ENCODE measurements at places on chromosomes 5 and 9.

- no peak for DNase-seq
Measured at GRCh38 chr9:98038958-98039357, 17.6 kb upstream of the NANS start.

DNA sequence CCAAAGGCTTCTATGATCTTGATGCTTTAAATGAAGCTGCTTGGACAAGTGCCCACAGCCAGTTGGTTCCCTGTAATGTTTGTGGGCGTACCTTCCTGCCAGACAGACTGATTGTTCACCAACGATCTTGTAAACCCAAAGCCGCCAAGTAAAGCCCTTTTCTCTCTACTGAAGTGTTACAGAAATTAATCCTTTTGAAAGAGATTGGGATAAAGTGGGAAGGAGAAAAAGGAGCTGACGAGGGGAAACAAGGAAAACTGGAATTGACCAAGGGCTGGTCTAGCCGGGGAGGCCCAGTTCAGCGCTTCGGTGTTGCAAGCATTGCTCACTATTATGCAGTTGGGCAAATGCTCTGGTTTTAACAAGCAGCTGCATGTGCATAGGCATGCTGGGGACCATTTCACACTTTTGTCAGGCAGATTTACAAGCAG is 53.2 kb downstream of the ZNF474 start:
- DNase-seq, result peak; percentile 81

GRCh38 chr5:95718203-95718602 is 12.9 kb upstream of the RHOBTB3 start:
- DNase-seq, result no peak

DNA sequence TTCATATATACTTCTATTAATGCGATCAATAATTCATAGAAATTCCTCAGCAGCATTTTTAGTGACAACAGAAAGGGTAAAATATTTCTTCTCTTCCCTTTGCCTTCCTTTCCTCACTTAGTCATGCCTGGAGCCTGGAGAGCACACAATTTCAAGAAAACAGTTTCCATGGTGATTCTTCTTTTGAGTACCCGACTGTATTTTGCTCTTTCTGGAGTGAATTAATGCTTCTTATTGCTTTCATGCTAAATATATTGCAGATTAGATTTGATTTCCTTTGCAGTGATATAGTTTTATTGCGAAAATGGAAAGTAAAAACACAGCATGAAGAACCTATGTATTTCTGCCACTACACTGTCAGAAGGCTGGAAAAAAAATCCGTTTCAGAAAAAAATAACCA is 153.5 kb downstream of the PPP2R2B start:
- no peak for DNase-seq

- peak; percentile 86 for DNase-seq
Measured at GRCh38 chr9:114953959-114954358, 23.6 kb upstream of the TNFSF8 start.

- DNase-seq, result no peak
Measured at GRCh38 chr5:142808878-142809598, 38.9 kb downstream of the ARHGAP26 start.

- DNase-seq, result no peak
Measured at GRCh38 chr9:89734600-89735041, 129.8 kb downstream of the GADD45G start.

- no peak for DNase-seq
Measured at GRCh38 chr9:649128-650074, 192.1 kb upstream of the DMRT1 start.

- no peak for DNase-seq
Measured at GRCh38 chr5:27479859-27480258, 441.5 kb upstream of the CDH9 start.

- no peak for DNase-seq
Measured at GRCh38 chr5:172756764-172757393, 14.1 kb downstream of the DUSP1 start.

GRCh38 chr9:106019702-106020101 is 325.4 kb downstream of the TMEM38B start:
- DNase-seq, result no peak

GRCh38 chr5:72556351-72557166 is 49.3 kb upstream of the ZNF366 start:
- DNase-seq, result peak; percentile 83

- no peak for DNase-seq
Measured at GRCh38 chr5:91742550-91742949, 359.4 kb upstream of the ARRDC3 start.

GRCh38 chr9:124286292-124286931 is 28.7 kb downstream of the NEK6 start:
- peak; percentile 47 for DNase-seq

DNA sequence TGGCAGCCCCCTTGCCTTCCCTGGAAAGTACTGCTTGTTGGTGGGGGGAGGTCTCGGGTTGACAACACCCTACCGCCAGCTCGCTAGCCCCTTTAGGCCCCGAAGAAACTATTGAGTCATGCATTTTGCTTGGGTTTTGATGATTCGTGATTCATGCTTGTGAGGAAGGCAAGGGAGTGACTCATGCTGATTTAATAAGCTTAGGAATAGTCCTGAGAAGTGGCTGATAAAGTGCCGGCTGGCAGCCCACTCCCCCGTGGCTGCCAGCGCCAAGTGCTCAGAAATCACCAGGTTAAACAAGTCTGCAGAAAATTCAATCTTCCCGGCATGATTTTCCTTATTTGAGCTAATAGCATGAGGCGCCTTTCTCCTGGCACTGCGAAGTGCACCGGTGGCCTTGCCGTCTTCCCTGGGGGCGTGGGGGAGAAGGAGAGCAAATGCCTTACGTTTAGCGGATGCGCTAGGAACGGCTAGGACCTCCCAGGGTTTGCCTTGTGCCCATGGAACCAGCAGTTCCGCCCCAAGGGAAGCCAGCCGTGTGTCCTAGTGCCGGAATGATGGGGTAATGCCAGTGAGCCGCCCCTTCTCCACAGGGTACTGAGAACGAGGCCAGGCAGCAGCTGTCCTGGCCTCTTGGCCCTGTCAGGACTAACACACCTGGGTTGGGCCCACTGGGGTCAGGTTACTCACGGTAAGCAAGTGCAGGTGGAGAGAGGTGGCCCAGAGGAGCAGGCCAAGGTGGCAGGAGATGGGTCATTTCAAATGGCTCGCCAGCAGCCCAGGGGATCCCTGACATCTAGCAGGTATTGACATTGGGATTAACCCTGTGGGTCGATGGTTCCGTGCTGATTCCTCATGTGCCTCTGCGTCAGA is 151.9 kb downstream of the MACROH2A1 start:
- peak; percentile 92 for DNase-seq

GRCh38 chr5:71839096-71839884 is 120.2 kb downstream of the CARTPT start:
- DNase-seq, result no peak

DNA sequence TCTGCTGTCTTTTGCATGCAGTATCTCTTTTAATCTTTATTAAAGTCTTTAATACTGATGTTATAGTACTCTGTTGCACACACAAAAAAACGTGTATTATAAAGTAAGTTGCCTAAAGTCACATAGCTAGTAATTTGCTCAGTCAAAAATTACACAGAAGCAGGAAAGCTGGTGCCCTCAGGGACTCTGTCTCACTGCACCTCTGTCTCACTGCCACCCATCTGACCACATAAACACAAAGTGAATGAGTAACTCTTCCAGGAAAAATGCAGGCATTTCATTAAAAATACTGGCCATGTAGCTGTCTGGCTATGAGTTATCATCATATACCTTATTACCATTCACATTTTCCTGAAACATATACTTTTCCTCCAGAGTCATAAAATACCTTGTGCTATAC is 591.7 kb downstream of the CSNK1G3 start:
- peak; percentile 43 for DNase-seq
